ENCODE measurements at places on chromosomes 7 and 10.

GRCh38 chr10:131003455-131003854 is 308.1 kb downstream of the TCERG1L start:
- DNase-seq: no peak

- no peak for DNase-seq
These were observed 250.7 kb upstream of the MYO3A start for GRCh38 chr10:25683344-25683743.

DNA sequence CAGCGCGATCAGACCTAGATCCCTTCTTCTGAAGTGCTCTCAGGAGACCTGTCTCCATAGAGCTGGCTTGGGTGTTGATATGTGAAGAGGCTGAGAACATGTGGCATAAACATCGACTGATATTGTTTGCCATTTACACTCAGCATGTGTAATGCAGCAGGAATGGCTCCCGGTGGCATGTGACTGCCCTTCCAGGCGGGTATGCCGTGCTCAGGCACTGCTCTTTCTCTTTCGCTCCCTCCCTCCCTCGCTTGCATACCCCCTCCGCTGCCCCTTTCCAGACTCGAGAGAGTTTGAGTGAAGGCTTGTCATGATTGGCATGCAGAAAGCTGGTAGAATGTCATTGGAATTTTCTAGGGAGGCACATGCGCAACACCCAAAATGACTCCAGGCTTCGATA is 107.3 kb upstream of the PDCD4 start:
- no peak for DNase-seq

- no peak for DNase-seq
These were observed 158.4 kb downstream of the BBS9 start for GRCh38 chr7:33287738-33288137.

DNA sequence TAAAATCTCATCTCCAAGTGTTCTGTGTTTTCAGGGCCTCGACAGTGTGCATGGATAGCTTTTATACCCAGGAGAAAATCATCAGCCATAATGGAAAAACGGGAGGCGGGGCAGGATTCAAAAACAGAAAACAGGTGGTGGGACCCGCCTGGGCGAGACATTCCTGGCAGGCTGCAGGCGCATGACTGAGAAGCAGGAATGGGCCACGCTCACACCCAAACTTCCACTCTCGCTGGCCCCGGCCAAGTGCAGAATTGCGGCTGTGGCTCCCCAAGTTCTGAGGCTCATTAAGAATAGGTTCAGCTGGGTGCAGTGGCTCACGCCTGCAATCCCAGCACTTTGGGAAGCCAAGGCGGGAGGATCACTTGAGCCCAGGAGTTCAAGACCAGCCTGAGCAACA is 60.6 kb downstream of the C10orf143 start:
- DNase-seq: no peak

DNA sequence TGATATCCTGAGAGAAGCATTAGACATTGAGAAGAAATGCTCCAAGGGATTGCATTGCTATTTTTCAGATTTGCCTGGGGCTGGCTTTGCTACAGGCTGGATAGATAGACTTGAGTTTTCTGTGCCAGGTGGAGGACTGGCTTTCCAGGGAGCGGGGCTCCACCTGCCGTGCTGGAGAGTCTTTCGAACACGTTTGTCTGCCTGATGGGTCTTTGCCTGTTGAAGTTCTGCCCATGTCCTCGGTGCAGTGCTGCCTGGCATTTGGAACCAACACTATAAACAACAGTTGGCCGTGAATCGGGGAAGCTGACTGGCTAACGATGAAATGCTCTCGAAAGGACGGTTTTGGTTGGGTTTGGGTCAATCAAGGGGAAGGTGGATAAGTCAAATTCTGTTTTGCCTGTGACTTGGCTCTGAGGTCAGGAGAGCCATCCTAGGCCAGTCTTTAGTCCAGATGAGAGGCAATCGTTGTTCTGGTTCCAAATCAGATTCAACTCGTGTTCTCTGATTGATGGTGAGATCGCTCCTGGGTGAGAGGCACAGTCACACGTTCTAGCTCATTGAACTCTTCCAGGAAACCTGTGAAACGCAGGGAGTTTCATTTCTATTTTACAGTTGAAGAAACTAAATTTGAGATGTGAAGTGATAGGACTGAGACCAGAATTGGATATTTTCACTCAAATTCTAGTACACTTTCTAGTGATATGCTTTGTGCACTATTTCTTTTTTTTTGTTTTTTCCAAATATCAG is 599.0 kb downstream of the TYW1 start:
- no peak for DNase-seq

DNA sequence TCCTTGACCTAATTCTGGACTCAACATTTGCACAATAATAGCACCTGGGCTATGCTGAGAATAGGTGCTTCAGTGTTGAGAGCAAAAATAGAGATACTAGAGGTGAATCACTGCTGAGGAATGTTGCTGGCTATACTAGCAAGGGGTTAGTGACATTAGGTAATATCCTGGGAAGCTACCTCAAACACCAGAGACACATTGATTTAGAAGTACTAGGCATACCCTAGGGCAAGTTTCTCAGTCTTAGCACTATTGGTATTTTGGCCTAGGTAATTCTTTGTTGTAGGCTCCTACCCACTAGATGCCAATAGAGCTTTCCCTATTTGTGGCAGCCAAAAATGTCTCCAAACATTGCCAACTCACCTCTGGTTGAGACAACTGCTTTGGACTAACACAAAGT is 484.0 kb upstream of the MBL2 start:
- DNase-seq: no peak

- DNase-seq: no peak
These were observed 69.9 kb upstream of the FGL2 start for GRCh38 chr7:77269360-77270093.

GRCh38 chr7:121410829-121411596 is 14.9 kb upstream of the FAM3C start:
- DNase-seq: no peak

GRCh38 chr7:130697820-130698219 is 11.5 kb upstream of the TSGA13 start:
- no peak for DNase-seq

DNA sequence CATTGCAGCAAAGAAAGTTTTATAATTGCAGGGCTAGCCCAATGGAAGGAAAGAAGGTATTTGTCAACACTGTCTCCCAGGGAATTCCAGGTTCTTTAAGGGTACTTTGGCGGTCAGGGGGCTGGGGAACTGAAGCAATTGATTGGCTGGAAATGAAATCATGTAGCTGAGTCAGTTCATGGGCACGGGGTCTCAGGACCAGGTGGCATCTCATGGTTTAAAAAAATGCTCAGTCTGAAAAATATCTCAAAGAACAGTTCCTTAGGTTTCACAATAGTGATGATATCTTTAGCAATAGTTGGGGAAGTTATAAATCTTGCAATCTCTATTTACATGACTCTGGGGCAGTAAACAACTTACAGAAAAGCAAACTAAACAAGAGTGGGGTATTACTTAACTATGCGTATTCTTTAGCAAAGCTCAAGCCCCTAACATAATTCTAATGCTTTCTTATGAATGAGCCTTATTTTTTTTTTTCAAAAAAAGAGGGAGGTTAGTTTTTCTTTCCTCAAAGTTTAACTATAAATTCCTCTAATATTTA is 376.9 kb upstream of the NRG3 start:
- no peak for DNase-seq

GRCh38 chr10:17316488-17317170 is 88.6 kb downstream of the VIM start:
- no peak for DNase-seq

All from HuH-7.5 (cell line).